Right forelimb (tissue), 1 donor: ENCODE measurements at places on chromosomes 7 and 10.

- DNase-seq, result no peak
These were observed 472.7 kb upstream of the GALNT17 start for GRCh38 chr7:70659263-70659662.

DNA sequence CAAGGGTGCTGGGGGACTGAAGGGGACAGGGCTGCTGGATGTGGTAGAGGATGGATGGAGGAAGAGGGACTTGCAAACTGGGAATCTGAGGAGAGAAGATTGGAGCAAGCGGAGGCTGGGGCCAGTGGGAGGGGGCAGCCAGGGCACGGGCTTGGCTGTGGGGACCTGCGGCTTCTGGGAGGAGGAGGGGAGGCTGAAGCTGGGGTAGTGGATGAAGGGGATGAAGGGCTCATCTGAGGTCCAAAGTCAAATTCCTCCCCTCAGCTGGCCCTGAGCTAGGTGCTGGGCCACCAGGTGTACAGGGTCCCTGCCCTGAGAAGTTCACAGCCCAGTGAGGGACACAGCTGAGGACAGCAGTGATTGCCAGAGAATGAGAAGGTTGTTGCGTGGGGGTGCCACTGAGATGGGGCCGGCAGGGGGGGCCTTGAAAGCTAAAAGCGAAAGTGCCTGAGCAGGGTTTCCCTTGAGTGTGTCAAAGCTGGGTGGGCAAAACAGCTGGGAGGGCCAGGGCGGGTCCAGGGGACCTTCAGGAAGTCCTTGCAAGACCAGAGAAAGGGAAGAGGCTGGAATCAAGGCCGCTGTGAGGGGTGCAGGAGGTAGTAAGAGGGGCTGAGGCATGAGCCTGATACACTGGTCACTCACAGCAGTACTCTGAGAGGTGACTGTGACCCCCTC, 75.2 kb downstream of the MYL10 start:
- peak; percentile 25 for DNase-seq

DNA sequence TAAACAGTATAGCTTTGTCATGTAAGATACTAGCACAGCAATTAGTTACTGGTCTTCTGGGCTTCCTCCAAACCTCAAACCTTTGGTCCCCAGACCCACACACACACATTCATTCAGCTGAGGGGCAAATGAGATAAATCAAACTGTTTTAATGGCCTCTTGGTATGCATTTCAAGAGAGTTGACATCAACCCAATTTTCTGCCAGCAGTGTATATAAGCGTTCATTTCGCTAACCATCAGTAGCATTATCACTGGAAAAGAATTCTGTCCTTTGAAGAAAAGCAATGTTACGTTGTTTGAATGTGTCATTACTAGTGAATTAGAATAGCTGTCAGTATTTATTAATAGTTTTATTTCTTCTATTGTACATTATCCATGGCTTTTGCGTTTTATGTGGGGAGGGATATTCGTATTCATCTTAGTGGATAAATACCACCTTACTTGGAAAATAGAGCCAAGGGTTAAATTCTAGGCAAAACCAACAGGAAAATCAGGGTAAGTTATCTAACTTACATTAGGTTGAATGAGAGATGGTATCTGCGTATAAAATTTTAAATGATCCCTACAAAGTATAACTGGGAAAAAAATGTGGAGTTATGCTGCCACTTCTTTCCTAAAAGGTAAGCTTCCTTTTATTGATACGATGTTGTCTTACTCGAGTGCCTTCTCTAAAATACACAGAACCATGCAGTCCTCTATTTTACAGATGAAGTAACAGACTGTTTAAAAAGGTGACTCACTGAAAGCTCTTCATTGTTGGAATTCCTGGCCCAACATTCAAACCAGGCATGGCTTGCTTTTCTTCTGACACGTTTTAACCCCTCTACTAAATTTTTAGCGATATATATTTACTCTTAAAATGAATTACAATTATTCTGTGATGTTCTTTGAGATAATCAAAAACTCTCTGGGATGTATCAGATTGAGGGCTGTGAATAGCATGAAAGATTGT, 2.0 kb upstream of the ZMYND11 start:
- DNase-seq, result no peak

- no peak for DNase-seq
These were observed 142.8 kb downstream of the CXCL12 start for GRCh38 chr10:44242091-44242490.

DNA sequence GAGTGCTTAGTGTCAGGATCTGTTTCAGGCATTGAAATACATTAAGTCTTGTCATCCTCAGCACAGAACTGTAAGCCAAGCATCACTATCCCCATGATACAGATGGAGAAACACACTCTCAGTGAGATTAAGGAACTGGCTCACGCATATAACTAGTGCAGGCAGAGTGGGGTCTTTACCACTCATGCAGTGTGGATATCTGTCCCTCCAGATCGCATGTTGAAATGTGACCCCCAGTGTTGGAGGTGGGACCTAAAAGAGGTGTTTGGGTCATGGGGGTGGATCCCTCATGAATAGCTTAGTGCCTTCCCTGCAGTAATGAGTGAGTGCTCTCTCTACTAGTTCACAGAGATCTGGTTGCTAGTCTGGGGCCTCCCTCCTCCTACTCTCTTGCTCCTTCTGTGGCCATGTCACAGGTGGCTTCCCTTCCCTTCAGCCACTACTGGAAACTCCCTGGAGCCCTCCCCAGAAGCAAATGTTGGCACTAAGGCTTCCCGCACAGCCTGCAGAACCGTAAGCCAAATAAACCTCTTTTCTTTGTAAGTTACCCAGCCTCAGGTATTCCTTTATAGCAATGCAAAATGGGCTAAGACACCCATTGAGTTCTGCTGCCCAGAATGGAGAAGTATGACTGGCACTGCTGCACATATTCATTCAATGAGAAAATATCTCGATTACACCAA, 31.8 kb upstream of the MSMB start:
- DNase-seq, result no peak

- no peak for DNase-seq
These were observed 17.2 kb downstream of the VSTM2A start for GRCh38 chr7:54559401-54559800.

- DNase-seq, result no peak
These were observed 19.2 kb upstream of the R3HCC1L start for GRCh38 chr10:98115031-98115787.

GRCh38 chr7:121753944-121754343, 119.0 kb upstream of the PTPRZ1 start:
- no peak for DNase-seq

GRCh38 chr7:79529214-79529880, 75.9 kb upstream of the MAGI2 start:
- DNase-seq, result no peak

GRCh38 chr10:72170733-72171132, 45.1 kb upstream of the ANAPC16 start:
- DNase-seq, result no peak

DNA sequence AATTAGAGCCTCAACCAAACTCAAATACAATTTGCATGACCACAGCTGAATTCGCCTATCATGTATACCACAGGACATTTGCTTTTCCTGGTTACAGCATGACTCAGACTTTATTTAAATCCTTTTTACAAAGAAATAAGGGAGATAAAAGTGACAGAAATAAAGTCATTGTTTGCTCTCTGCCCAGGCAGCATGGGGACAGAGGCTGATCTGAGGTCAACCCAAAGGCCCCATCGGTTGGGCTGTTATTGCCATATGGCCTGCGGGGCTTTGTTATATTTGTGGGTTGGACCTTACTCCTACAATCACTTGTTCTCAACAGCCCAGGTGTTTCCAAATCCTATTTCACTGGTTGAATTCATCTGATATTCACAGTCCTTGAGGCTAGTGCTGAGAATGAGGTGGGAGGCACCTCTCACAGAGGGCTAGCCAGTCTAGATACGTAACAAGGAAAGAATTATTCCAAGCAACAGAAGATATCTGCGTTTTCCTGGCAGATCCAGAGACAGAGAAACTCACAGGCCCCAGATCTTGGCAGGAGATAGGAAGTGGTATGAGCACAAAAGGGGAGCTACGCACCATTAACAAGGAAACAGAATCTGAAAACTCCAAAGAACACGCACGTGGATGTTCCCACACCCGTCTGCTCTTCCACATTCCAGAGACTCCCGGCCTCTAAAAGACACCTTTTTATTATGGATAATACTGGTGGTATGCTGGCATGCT, 117.3 kb downstream of the HIPK2 start:
- DNase-seq, result no peak

DNA sequence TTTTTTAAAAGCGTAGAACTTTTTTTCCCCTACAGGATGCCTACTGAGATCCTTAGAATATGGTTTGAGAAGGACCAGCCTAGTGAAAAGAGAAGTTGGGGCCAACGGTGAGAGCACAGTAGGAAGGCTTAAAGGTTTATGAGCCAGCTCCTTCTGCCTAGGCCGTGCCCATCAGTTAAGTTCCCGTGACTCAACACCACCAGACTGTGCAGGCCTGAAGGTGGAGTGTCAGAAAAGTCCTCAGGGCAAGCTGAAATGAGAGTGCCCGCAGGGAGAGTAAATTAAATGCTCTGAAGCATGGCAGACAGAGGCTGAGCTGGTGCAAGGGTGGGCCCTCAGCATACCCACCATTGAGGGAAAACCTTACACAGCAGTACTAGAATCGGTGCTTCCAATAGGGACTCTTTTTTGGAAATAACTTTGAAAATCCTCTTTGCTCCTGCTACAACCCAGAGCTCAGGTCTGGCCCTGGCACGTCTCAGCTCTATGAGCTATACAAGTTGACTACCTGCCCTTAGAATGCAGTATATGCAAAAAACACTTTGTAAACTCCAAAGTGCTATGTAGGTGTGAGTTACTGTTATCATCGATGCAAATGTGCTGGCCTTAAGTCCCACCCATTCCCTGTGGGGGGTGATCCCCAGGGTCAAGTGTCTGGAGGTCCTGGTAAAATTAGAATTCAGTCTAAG, 15.2 kb upstream of the C10orf67 start:
- no peak for DNase-seq

DNA sequence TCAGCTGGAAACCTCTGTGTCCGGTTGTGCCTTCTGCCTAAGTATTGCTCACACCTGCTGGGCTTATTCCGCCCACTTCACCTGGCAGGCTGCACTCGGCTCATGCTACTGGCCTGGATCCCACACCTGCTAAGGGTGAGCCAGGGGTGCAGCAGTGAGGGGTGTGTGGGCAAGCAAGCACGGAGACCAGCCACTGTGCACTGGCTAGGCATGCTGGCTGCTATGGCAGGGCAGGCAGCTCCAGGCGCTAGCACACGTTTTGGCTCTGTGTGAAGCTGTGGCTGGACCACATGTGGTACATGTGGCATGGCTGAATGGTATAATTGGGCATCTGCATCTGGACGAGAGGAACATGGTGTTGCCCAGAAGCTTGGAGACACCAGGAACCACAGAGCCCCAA, 940.7 kb downstream of the NRG3 start:
- DNase-seq, result no peak

DNA sequence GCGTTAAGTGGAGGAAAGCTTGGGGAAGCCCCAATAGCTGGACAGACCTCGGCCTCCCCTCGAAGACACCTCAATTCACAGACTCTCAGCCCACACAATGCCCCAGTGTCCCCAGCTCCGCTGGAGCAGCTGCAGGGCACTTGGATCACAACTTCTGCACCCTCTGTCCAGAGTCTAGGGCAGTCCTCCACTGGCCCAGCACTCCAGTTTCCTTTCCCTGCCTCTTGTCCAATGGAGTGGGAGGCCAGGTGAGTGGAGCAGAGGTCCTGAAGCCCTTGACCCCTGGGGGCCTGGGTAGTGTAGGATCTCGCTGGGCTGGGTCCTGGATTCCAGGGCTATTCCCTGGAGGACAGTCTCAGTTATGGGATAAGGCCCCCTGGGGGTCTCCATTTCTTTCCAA, 11.9 kb downstream of the SFRP5 start:
- no peak for DNase-seq

DNA sequence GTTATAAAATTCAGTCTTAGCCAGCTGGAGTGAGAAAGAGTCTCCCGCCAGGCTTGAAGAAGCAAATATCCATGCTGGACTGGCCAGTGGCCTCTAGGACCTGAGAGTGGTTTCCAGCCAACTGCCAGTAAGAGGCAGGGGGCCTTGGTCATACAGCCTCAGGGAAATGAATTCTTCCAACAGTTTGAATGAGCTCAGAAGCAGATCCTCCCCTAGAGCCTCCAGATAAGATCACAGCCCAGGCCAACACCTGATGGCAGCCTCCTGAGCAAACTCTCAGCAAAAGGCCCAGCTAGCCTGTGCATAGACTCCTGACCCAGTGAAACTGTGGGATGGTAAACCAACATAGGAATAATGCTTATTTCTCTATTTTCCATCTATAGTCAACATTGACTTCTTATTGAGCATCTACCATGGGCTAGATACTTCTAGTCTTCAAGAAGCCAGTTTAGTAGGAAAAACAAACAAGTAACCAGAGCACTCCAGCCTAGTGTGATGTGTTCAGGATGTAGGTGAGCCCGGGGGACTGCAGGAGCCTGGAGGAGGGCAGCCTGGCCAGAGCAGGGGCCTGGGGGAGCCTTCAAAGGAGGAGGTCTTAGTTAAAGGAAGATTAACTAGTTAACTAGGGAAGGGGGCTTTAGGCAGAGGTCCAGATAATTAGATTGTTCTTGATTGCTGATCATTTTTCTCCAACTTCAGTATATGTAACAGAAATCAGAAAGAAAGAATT, 115.4 kb upstream of the ADO start:
- no peak for DNase-seq

- DNase-seq, result no peak
These were observed 501.8 kb downstream of the GATA3 start for GRCh38 chr10:8556321-8556720.

- DNase-seq, result peak; percentile 46
These were observed 173.1 kb downstream of the PTPRN2 start for GRCh38 chr7:158414486-158414961.

DNA sequence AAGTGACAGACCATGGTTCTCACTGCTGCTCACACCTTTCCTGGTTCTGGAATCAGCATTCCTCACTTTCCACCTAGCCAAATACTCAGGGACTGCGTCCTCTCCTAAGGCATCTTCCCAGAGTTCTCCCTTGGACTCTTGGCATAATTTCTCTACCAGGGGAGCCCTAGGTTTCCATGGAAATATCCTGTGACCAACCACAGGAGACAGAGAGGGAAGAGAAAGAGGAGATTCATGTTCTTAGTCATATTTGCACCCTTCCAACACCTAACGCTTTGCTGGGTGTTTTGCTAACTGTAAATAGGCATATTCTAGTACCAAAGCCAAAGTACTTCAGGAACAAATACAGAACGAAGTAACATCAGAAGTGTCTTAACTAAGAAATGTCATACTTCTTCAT, 28.6 kb downstream of the DENND11 start:
- DNase-seq, result no peak

- no peak for DNase-seq
These were observed 629.6 kb upstream of the DPP6 start for GRCh38 chr7:153422291-153423209.

DNA sequence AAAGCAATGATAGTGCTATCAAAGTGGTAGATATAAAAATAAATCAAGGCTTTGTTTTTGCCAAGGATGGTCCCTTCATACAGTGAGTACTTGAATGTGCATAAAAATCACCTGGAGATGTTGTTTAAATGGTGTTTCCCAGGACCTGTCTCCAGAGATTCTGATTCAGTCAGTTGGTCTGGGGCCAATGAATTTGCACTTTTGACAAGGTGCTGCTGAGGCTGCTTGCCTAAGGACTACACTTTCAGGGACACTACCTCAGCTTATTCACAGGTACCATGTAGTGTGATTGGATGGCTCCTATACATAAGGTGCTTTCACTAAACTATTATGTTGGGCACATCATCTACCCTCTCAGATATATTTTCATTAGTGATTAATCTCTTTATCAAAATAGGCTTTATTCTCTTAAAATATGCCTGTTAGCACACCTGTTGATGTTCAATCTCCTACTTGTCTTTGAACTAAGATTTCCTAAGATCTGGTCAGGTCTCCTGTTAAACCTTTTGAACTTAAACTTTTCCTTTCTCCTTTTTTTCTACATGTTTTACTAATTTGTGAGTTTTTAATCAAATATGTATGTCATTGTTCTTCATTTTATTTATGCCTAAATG, 24.3 kb downstream of the CAPZA2 start:
- no peak for DNase-seq
